ENCODE measurements at places on chromosomes 5 and 9. TPM values are rescaled to one million over a fixed set of nuclear protein-coding genes. Genes with fewer than 3 reads are reported as not detected.

DNA sequence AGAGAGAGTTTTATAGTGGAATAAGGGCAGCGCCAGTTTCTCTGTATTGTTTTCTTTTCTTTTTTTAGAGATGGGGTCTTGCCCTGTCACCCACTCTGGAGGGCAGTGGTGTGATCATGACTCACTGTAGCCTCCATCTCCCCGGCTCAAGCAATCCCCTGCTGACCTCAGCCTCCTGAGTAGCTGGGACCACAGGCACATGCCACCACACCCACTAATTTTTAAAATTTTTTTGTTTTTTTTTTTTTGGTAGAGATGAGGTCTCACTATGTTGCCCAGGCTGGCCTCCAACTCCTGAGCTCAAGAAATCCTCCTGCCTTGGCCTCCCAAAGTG is 119.0 kb downstream of the PIK3R1 start:
- no peak for DNase-seq

The SPTLC1 gene
- total RNA-seq = 84.1 TPM

GRCh38 chr5:128462330-128462729 is 75.7 kb downstream of the FBN2 start:
- DNase-seq = no peak

The LECT2 gene
- not detected for total RNA-seq

The PRSS3 gene
- total RNA-seq = not detected

- DNase-seq = no peak
Observed at GRCh38 chr9:19554529-19554928, 145.7 kb downstream of the ACER2 start.

DNA sequence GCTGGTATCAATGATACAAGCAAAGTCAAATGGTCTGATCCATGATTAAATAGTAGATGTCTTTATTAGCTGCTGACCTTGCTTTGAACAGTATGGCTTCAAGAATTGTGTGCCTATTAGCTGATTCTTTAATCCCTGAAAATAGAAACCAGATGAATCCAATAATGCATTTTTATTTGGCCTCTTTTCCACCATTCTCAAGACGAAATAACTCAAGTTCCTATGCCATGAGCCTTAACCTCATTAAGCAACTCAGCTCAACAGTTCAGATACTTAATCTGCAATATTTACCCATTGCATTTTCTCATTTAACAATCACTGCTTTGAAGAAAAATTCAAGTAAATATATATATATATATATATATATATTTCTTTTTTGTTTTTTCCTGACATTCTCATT is 588.6 kb upstream of the MEF2C start:
- no peak for DNase-seq

- no peak for DNase-seq
Observed at GRCh38 chr5:142600611-142601358, 85.1 kb downstream of the FGF1 start.

- no peak for DNase-seq
Observed at GRCh38 chr5:1751026-1751863, 48.4 kb downstream of the MRPL36 start.

DNA sequence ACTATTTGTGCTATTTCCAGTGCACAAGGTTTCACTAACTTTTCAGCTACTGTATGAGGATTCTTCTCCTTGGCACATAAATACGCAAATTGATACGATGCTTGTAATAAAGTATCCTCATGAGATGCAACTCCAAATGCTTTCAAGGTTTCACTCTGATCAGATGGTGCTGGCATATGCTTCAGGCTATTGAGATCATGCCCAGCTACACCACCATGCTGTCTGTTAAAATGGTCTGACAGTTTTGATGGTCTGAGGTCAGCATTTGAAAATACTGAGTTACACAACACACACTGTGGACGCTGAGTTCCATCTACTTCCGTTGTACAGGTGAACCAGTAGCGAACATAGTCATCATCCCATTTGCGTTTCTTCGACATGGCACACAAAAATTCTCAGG is 4.7 kb downstream of the FAM200C start:
- no peak for DNase-seq

The WDR31 gene
- 1.7 TPM for total RNA-seq

DNA sequence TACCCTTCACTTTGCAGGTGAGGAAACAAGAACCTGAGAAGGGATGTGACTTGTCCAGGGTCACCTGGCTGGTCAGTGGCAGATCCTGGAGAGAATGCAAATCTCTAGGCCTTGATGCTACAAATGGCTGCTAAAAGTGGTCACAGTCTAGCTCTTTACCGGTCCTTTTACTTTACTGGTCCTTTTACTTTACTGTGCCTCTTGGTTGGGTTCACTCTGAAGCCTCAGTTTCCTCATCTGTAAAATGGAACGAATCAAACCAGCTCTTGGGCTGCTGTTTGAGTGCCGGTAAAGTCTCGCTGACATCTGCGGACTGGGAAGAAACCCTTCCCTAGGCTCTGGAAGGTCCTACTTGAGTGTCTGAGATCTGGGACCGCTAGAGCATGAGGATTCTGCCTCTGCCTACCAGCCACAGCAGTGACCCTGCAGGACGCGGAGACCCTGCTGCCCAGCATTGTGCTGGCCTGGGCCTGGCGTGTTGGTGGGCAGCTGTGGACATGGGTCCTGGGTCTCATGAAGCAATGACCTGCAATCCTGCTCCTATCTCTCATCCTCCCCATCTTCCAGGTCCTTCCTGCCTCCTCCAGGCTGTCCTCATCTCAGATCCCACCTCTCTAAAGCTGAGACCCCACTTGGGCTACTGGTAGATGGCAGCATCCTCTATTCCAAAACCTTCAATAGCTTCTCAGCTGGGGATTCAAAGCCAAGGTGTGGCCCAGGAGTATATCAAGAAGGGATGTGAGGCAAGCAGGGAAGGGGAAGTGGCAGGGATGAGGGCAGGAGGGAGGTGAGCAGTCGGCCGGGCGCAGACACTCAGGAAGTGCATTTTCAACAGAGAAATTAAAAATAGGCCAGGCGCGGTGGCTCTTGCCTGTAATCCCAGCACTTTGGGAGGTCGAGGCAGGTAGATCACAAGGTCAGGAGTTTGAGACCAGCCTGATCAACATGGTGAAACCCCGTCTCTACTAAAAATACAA is 13.3 kb downstream of the CORO2A start:
- no peak for DNase-seq

DNA sequence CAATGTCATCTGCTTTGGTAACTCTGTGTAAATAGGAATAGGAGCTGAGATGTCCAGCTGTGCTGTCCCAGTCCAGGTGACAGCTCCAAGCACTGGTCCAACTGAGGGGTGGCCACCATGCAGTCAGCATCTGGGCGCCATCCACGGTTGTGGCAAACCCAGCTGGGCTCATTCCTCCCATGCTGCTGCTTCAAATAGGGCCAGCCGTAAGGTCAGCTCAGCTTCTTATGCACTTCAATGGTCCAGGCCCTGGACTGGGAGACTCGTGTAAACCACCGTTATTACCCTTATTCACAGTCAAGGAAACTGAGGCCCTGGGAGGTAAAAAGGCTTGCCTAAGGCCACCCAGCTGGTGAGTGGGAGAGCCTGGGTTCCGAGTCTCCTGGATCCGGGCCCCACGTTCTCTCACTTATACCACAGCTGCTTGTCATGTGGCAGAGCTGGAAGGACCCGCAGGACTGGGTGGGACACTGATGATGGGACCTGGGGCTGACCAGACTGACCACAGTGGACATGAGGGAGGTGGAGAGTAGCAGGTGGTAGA is 38.7 kb upstream of the ANGPTL2 start:
- no peak for DNase-seq

DNA sequence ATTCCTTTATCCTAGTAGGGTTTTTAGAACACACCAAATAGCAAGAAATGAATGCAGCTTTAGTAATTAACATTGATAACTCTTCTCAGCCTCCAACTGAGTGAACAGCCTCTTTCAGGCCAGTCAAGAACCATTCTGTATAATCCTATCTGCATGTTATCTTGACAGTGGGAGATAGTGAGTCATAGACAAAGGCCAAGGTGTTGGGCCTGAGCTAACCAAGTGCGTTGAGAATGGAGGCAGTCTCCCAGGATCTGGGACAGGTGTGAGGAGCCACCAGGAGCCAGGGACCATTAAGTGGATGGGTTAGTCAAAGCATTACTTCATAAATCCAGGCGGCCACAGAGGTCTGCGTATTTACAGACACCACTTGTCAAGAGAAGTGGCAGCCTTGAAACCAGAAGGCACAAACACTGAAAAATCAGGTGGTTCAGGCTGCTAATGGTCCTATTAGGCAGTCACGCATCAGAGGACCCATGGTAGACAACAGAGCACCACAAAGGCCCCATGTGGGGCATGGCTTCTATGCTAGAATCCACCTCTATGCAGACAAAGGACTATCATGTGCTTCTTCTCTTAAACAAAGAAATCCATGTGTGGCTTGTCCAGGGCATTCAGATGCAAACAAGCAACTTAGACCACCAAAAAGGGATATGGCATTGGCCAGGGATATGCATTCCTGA is 409.7 kb upstream of the PIK3R1 start:
- no peak for DNase-seq

DNA sequence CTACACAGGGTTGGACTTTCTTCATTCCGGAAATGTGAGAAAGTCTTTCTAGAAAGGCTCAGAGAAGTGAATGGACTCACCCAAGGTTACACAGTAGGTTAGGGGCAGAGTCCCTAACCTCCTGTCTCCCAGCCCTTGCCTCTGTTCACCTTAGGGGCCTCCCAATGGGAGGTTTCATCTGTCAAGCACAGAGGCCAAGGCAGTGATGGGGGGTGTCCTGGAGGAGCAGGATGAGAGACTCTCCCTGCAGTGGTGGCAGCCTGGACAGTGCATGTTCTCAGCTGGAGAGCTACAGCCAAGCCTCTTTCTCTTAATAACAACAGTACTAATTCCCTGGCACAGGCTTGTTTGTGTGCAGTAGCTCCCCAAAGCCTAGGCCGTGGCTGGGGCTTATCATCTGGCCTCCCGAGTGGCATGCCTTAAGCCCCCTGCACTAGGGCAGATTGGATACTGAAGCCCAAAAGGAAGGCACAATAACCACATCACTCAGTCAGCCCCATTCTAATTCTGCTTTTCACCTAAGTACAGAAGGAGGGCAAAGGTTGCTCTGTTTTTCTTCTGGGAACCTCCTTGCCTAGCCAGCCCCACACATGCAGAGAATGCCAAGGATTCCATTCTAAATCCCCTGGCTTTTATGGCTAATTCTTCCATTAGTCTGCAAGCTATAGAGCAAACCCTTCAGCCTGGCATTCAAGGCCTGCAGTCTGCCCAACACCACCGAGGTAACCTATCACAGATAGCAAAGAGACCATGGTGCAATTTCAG is 50.2 kb upstream of the XPA start:
- no peak for DNase-seq

GRCh38 chr9:2106666-2107065 is 91.5 kb downstream of the SMARCA2 start:
- DNase-seq = no peak

The ARL14EPL gene
- total RNA-seq = not detected

DNA sequence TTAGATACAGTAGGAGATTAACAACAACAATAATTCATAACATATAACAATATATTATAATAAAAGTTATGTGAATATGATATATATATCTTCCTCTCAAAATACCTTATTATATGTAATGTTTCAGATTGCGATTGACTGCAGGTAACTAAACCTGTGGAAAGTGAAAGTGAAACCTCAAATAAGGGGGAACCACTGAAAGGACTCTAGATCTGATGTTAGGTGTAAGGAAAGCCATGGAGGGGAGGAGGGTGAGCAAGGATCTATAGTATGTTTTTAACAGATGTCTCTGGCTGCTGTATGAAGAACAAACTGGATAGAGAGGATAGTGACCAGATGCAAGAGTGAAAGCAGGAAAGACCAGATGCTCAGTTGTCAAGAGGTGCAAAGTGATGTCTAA is 5.8 kb upstream of the FSTL4 start:
- no peak for DNase-seq

The TRPM3 gene
- total RNA-seq = 20.6 TPM

DNA sequence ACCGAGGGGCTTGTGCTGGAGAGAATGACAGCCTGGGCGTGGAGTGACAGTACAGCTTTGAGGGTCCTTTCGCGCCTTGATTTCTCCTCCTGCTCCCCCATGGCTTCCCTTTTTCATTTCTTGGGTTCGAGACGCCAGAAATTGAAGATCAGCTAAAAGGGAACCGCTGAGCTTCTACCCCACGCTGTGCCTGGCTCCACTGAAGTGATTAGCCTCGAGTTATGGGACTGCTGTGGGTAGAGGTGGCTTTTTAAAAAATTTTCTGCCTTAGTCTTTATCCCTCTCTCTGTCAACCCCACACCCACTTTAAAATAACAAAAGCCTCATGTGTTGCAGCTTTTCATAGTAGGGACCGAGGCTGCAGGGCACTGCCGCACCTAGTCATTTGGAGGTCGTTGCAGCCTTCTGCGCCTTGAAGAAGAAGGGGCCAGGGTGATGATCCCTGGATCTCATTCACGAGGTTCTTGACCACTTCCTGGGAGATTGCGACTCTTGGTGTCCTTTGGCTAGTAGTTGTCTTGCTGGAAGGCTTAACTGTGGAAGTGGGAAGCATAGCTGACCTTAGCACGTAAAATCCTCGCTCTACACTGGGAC is 603 bp downstream of the PPIP5K2 start:
- no peak for DNase-seq

GRCh38 chr9:127076860-127077643 is 45.4 kb downstream of the ANGPTL2 start:
- no peak for DNase-seq

GRCh38 chr9:124665391-124666058 is 105.6 kb downstream of the NR6A1 start:
- DNase-seq = no peak

GRCh38 chr5:89081360-89081759 is 198.4 kb upstream of the MEF2C start:
- no peak for DNase-seq

DNA sequence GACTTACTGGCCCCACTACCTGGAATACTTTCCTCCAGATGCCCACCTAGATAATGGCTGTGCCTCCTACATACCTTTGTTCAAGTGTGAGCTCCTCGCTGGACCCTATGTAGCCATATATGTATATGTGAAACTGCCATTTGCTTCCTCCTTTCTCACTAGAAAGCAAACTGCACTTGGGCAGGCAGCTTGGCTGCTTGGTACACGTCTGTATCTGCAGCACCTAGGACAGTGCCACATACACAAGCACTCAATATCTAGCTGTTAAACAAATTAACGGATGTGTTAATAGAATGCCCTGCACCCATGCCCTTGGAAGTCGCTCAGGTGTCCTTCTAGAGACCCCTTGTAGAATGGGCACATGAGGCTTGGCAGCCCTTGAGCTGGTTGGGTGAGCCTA is 301.5 kb downstream of the SEMA5A start:
- no peak for DNase-seq
